Left ventricle myocardium inferior (tissue), 1 donor: ENCODE measurements at places on chromosomes 7 and 10. TPM values are rescaled to one million over a fixed set of nuclear protein-coding genes. Genes with fewer than 3 reads are reported as not detected.

The ENO4 gene
- total RNA-seq: not detected

The CHN2 gene
- 36.1 TPM for total RNA-seq

The HOXA5 gene
- not detected for total RNA-seq

The NSUN6 gene
- 7.9 TPM for total RNA-seq

The AMPH gene
- total RNA-seq: 2.6 TPM

The OLAH gene
- not detected for total RNA-seq

The PNLIPRP1 gene
- total RNA-seq: not detected

The CYP51A1 gene
- 15.8 TPM for total RNA-seq

The NUPR2 gene
- total RNA-seq: not detected

The NME8 gene
- not detected for total RNA-seq

The VGF gene
- total RNA-seq: not detected

GRCh38 chr7:4700577-4701235, 18.6 kb downstream of the FOXK1 start:
- H3K27ac ChIP-seq: no peak overlapping the region
- H3K4me3 ChIP-seq: no peak overlapping the region
- H3K36me3 ChIP-seq: no peaks in the 10 kb centered on the region
- no peak for DNase-seq

GRCh38 chr7:110830778-110831177, 260.1 kb upstream of the LRRN3 start:
- peak overlapping the region; percentile 21 for H3K27ac ChIP-seq
- no peak overlapping the region for H3K4me3 ChIP-seq
- H3K4me1 ChIP-seq: peaks cover 16% of the 10 kb centered on the region
- no peaks in the 10 kb centered on the region for H3K36me3 ChIP-seq
- no peak for DNase-seq
- no peaks in the 10 kb centered on the region for H3K27me3 ChIP-seq

DNA sequence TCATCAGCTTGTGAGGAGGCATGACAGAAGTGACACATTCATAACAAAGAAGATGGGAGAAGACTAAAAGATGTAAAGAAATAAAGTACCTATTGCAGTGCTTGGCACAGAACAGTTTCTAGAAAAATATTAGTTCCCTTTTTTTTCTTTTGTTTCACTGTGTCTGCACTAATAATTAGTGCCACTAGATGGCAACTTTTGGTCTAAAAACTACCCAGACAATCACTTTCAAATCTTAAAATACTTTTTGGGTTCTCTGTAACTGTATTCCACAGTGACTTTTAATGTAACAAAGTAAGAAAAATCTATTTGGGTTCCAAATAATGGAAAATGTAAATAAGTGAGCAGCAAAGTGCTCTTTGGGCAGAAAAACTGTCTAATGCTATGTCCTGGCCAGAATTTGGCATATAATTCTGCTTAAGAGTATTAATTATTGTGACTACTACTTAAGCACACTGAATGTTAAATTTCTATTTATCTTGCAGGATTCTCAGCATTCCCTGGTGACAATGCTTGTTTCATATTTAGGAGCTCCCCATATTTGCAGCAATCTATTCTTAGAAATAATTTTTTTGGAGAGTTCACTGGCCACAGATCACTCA, 134.8 kb upstream of the KIF5B start:
- no peaks in the 10 kb centered on the region for H3K36me3 ChIP-seq
- no peak for DNase-seq
- H3K27ac ChIP-seq: no peak overlapping the region
- no peak overlapping the region for H3K4me3 ChIP-seq
- H3K4me1 ChIP-seq: peaks cover 4% of the 10 kb centered on the region
- H3K27me3 ChIP-seq: no peaks in the 10 kb centered on the region

- H3K27me3 ChIP-seq: no peaks in the 10 kb centered on the region
- no peak for DNase-seq
- H3K36me3 ChIP-seq: peaks cover 1% of the 10 kb centered on the region
- peaks cover 49% of the 10 kb centered on the region for H3K4me1 ChIP-seq
- no peak overlapping the region for H3K27ac ChIP-seq
Measured at GRCh38 chr7:30145426-30145970, 10.7 kb downstream of the MTURN start.

GRCh38 chr7:39453743-39454355, 112.4 kb upstream of the YAE1 start:
- no peak for DNase-seq
- no peak overlapping the region for H3K27ac ChIP-seq
- no peaks in the 10 kb centered on the region for H3K4me1 ChIP-seq
- H3K27me3 ChIP-seq: peaks cover 49% of the 10 kb centered on the region

- peaks cover 47% of the 10 kb centered on the region for H3K27me3 ChIP-seq
- H3K4me3 ChIP-seq: no peak overlapping the region
- no peaks in the 10 kb centered on the region for H3K4me1 ChIP-seq
- no peaks in the 10 kb centered on the region for H3K36me3 ChIP-seq
Measured at GRCh38 chr7:43076189-43076605, 36.2 kb upstream of the HECW1 start.

- H3K27ac ChIP-seq: no peak overlapping the region
- H3K4me3 ChIP-seq: no peak overlapping the region
- H3K27me3 ChIP-seq: peaks cover 55% of the 10 kb centered on the region
Measured at GRCh38 chr10:131759347-131759746, 141.5 kb upstream of the PPP2R2D start.

DNA sequence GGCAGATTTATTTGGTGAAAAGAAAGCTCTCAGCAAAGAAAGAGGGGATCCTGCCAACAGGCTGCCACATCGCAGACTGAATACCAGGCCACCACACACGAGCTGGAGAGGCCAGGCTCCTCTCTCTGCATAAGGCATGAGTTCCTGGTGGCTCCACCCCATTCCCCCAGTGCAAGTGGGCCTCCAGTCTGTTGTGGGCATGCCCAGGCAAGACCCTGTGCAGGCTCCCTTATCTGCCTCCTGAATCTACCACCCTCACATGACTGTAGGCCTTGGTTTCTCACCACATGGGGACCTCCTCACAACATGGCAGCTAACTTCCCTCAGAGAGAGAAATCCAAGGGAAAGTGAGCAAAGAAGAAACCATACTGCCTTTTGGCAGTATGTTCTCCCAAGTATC, 26.7 kb upstream of the CUL1 start:
- no peak overlapping the region for H3K4me3 ChIP-seq
- H3K36me3 ChIP-seq: no peaks in the 10 kb centered on the region
- no peak for DNase-seq

GRCh38 chr7:2048531-2048930, 184.2 kb downstream of the MAD1L1 start:
- peaks cover 3% of the 10 kb centered on the region for H3K36me3 ChIP-seq
- peaks cover 32% of the 10 kb centered on the region for H3K4me1 ChIP-seq
- DNase-seq: no peak
- no peak overlapping the region for H3K4me3 ChIP-seq

DNA sequence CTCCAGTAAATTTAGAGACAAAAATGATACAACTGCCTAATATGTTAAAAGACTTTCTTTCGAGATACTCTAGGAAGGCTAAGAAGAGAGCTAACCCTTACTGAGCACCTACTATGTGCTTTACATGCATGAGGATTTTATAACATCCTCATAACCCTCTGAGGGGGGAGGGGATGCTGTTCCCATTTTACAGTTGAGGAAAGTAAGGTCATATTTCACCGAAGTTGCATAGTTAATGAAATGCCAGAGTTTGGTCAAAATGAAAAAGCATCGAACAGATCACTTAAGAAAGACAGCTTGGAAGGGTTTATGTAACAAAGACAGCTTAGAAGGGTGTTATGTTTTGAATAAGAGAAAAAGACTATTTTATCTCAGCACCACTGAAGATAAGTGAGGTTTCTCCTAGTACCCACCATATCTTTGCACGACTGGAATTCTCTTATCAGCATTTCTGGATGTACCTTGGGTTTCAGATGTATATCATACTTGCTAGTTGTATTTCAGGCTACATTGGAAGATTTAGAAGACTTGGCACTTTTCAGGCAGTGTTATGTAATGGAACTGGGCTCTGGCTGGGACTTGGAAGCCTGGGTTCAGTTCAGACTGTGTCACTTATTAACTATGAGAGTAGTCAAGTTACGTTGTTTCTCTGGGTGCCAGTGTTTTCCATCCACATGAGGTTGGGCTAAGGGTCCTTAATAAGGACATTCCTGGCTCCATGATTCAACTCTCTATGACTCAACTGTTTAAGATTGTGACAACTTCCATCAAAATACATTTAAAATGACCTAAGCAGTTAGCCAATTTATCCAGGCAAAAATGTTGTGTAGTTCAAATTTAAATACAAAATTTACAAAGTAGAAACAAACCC, 6.0 kb downstream of the RHOBTB1 start:
- peak overlapping the region; percentile 57 for H3K27ac ChIP-seq
- H3K27me3 ChIP-seq: no peaks in the 10 kb centered on the region
- no peak overlapping the region for H3K4me3 ChIP-seq
- H3K4me1 ChIP-seq: peaks cover 73% of the 10 kb centered on the region

DNA sequence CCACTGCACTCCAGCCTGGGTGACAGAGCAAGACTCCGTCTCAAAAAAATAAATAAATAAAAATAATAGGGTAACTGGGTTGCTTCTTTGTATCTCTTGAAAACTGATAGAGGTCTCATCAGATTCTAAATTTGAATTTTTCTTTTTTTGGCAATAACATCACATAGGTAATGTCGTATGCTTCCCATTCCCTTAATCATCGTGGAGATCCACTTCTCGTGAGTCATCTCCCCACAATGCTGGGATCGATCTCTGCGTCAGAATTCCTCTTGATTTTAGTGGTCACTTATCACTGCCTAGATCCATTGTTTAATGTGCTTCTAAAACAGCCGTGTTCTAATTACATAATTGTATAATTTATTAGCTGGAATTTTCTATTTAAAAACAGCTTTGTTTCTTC, 70.5 kb upstream of the DNAJB6 start:
- H3K27ac ChIP-seq: no peak overlapping the region
- H3K36me3 ChIP-seq: peaks cover 68% of the 10 kb centered on the region
- H3K4me1 ChIP-seq: peaks cover 4% of the 10 kb centered on the region
- H3K4me3 ChIP-seq: no peak overlapping the region
- DNase-seq: no peak

DNA sequence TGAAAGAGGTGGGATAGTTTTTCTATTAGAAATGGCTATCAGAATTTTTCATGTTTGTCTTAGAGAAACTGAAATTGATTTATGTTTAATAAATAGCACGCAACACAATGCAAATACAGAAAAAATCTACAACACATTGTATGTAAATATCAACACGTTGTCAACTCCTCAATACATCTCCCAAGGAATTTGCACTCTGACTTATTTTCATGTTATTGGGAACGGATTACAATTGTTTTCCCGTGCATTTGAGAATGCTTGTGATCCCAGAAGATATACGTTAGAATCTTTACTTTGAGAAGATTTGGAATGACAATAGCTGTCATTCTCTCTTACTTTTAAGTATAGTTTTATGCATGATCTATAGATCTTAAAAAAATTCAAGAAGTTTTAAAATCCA, 313.8 kb upstream of the AKR1E2 start:
- H3K27ac ChIP-seq: peak overlapping the region; percentile 89
- no peak for DNase-seq
- no peaks in the 10 kb centered on the region for H3K27me3 ChIP-seq
- peaks cover 44% of the 10 kb centered on the region for H3K4me1 ChIP-seq
- H3K4me3 ChIP-seq: no peak overlapping the region

DNA sequence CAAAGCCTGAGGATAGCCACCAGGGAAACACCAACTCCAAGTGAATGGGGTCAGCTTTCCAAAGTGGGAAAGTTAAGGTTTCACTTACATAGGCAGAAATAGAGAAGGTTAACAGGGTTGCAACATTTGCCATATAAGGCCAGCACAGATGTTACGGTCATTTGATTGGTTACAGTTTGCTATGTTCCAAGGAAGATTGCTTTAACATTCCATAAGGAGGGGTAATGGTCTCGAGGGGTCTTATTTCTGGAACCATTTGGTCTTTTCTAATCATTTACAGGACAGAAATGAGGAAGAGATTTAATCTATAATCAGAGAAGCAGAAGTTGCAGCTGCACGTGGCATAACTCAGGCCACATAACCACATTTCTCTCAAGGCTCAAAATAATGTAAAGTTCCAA, 679.4 kb upstream of the C7orf33 start:
- H3K27ac ChIP-seq: no peak overlapping the region
- no peak overlapping the region for H3K4me3 ChIP-seq
- no peak for DNase-seq
- H3K4me1 ChIP-seq: no peaks in the 10 kb centered on the region
- H3K27me3 ChIP-seq: no peaks in the 10 kb centered on the region

DNA sequence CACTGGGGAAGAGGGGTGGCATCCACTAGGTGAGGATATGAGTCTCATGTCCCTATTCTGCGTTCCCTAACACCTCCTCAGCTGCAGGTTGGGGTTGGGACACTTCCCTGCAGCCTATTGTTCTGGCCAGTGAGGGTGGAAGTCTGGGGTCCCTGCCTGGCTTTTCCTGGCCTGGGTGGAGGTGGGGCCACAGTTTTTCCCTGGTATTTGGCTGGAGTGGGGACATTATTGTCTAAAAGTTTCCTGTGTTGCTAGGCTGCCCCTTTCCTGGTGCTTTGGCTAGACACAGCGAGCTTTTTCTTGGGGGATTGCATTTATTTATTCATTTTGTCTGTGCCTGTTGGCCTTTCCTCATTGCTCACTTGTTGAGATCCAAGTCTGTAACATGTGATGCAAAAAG, 559.5 kb upstream of the IGFBP3 start:
- no peak for DNase-seq
- H3K4me3 ChIP-seq: no peak overlapping the region
- H3K36me3 ChIP-seq: no peaks in the 10 kb centered on the region
- H3K4me1 ChIP-seq: no peaks in the 10 kb centered on the region

GRCh38 chr7:123748171-123748733, 551 bp downstream of the WASL start:
- no peaks in the 10 kb centered on the region for H3K36me3 ChIP-seq
- peak overlapping the region; percentile 98 for H3K27ac ChIP-seq
- peak overlapping the region; percentile 89 for H3K4me3 ChIP-seq
- peak; percentile 55 for DNase-seq

DNA sequence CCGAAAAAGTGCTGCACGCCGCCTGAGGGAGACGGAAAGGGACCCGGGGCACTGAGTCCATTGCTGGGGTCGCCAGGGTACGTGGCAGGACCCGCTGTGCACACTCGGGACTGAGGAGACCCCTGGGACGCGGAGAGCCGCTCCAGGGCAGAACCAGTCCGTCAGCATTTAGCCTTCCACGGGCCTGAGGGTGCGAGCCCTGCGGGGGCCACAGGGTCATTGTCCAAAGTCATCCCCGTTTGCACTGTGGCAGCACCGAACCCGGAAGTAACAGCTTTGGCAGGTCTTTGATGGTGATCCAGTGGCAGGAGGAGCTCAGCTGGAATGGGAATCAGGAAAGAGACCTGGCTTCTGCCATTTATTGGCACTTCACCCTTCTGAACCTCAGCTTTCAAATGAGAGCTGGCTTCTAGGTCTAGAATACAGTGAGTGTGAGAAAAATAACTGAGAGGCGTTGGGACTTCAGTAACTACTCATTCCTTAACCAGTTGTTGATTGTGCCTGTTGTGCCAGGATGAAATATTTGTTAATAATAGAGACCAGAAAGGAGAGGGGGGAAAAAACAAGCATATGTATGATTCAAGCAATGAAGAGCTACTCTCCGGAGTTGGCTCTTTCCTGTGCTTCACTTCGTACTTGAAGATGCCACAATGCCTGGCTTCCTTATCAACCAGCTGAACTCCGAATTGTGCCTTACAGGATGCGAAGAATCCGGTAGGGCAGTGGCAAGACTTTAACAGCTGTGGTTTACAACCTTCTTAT, 811 bp upstream of the ARHGAP12 start:
- peak overlapping the region; percentile 83 for H3K4me3 ChIP-seq
- H3K4me1 ChIP-seq: peaks cover 50% of the 10 kb centered on the region
- H3K36me3 ChIP-seq: no peaks in the 10 kb centered on the region
- no peaks in the 10 kb centered on the region for H3K27me3 ChIP-seq
- peak overlapping the region; percentile 98 for H3K27ac ChIP-seq
